Keratinocyte (primary cell): ENCODE measurements at places on chromosomes 11 and 22.
A peak's percentile ranks its signal among the peaks of the same experiment; 100 is the strongest.

GRCh38 chr11:97290464-97291041, 900.7 kb downstream of the JRKL start:
- DNase-seq: no peak

GRCh38 chr22:36816636-36817524, at the start of gene PVALB:
PVALB (minus strand) TSS chr22:36817035; CDS start chr22:36817005, 30 bp downstream.
- no peak for DNase-seq

GRCh38 chr11:106076919-106077608, at the start of gene KBTBD3:
KBTBD3 (minus strand) TSS chr11:106077347; CDS start chr11:106059097, 18,250 bp downstream.
- peak; percentile 81 for DNase-seq

GRCh38 chr11:64643256-64643881, 52.3 kb downstream of the SLC22A12 start:
- DNase-seq: no peak

DNA sequence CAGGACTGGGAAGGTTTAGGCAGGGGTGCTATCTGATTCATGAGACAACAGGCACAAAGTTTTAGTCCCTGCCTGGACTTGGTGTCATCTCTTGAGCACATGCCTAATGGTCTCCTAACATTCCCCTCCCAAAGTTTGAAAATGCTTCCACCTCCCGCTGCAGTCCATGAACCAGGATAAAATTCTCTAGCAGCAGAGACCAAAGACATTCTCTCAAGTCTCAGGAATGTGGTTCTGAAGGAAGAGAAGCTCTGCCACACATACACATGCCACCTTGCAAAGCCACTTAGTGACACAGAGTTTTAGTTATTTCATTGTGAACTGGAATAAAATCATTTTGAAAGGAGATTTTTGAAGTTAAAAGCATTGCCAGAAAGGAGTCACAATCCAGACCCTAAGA, 15.5 kb downstream of the OR51B6 start:
- DNase-seq: no peak

DNA sequence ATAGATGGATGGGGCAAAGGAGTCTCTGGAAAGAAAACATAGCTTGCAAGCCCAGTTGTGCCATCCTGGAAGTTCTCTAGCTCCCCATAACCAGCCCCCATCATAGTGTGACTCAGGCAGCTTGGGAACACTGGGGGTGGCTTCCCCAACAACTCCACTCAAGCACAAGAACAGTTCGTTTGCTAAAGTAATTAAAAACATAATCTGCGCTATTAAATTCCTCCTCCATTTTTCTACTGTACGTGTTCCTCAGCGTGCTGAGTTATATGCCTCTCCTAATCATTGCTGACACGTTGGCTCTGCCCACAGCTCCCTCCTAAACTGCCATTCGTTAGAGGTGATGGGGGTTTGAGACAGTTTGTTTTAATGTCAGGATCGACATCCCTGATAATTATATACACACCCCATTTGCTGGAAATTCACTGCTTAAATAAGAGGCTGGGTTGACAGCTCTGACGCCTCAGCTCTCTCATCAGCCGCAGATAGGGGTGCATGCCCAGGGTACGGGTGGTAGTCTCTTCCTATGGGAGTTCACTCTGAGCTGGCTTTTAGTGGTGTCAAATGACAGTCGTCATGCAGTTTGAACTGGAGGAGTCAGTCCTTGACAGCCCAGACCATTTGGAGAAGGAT, 59.5 kb upstream of the SEZ6L start:
- no peak for DNase-seq

DNA sequence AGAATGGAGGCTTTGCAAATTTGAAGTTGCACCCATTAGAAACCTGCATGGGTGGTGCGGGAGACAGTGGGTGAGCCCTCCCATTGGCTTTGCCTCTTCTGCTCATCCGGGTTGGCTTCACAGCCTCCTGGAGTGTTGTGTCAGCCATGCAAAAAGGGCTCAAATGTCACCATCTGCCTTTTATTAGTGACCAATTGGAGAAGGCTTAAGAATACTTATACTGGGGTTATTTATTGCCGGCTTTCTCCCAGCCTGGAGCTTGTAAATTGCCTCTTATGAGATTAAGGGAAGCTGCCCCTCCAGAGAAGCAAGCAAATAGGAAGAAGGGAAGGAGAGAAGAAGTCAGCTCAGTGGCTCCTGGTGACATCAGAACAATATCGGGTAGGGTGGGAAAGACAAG, 182.6 kb downstream of the ST3GAL4 start:
- no peak for DNase-seq

- DNase-seq: no peak
Observed at GRCh38 chr22:22151308-22151707, 93.3 kb upstream of the VPREB1 start.

DNA sequence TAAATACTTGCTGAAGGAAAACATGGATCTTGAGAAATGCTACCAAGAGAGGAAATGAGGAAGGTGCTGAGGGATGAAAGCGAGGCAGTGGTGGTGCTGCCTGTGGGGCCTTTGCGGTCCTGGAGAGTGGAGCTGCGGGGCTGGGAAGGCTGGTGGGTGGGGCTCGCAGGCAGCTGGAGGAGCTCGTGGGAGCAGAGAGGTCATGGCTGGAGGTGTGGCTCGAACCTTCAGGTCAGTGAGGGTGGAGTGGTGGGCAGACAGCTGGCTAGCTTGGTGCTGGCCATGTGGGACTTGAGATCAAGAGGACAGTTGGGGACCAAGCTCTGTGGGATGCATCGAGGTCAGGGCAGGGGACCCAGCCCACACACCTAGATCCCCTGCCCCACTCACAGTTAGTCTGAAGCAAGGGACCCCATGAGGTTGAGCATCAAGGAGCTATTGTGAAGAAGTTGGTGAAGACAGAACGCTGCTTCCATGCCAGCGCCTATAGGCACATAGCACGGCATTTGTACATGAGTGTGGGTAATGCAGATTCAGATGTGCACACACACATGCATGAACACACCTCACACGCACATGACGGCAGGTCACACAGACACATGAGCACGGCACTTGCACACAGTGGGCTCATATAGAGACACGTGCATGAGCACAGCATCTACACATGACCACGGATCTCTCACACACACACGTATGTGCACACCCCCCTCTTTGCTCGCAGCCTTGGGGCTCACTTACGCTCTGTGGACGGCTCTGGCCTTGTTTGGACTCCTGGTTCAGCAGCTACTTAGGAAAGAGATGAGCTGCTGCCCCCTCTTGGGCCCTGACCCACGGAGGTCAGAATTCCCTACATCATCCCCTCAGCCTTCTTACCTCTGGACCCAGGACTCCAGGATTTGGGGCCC, 30.4 kb downstream of the SHANK3 start:
- DNase-seq: no peak

DNA sequence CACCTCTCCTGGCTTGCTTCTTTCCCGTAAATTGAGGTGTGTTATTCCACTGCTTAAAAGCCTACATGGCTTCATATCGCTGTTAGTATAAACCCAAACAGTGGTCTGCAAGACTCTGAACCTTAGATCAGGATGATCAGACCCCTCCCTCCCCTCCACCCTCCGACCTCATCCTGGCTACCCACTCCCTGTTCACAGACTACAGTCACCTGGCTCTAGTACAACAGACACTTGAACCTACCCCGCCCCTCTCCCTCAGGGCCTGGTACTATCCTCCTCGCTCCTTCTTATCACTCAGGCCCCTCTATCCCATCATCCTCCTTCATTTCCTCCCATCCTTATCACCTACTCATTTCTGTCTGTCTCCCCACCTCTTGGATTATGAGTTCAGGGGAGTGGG, 20.1 kb downstream of the PTPRJ start:
- DNase-seq: no peak

DNA sequence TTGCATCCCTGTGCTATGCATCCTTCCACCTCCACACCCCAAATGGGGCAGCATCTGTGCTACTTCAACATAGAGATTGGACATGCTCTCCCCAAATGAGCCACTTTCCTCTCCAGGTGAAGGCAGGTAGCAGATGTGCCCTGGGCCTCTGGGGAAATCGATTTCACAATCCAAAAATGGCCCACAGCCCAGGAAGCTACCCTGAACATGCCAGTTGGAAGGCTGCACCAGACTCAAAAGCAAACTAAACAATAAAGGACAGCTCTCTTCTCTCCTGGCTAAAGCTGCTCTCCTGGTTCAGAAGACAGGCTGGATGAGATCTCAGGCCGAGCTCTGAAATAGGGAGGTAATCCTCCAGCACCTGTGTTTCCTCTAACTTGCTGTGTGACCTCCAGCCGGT, 19.7 kb downstream of the ISX start:
- DNase-seq: no peak

DNA sequence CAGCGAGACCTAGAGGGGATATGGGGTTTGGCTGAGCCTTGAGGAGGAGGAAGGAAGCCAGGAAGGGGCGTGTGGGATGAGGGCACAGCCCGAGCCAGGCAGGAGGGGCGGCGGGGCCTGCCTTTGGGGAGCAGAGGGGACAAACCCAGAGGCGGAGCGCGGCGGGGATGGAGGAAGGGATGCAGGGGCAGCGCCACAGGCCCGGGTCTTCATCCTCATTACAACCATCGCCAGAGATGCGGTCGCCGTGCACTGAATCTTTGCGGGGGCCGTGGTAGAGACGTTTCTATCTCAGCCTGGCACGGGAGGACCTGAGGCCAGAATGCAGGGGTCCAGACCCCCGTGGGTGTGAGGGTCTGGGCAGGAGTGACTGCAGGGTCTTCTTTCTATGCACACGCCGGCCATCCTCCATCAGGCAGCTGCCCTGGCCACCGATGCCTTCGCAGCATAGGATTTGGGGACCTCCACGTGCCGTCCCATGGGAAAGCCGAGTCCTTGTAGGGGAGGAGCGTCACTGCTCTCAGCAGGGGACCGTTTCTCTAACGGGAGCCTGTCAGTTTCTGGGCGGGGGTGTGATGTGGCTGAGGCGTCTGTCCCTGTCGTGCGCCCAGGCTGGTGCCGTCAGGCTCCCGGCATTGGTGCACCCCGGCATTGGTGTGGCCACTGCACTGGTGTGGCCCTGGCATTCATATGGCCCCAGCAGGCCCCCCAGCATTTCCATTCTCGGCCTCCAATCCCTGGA, 1267.9 kb downstream of the BRD1 start:
- no peak for DNase-seq

DNA sequence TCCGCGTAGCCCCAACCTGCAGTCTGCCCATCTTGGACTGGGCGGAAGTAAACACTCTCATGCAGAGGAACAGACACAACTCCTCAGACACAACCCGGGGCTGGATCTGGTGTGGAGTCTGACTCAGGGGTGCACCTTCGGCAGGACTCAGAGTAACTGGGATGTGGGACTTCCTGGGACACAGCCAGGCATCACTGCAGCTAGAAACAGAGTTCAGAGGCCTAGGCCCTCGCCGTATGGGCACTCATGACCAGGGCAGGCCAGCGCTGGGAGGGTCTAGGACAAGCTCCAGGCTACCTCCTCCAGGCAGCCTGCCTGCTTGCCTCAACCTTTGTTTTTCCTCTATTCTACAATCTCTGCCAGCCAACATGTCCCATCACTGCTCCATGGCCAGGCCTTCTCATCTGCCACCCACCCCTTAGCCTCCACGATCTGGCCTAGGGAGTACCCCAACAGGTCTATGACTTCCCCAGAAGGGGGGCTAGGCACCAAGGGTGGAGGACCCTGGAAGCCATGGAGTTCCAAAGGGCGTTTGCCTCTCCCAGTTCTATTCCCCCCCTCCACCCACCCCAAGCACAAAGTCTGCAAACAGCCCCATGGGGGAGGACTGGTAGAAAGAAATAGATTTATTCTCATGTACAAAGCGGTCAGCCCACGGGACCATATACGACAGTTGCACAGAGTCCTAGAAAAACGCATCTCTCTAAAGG, 98.5 kb downstream of the PDE2A start:
- DNase-seq: no peak

- no peak for DNase-seq
Observed at GRCh38 chr11:76314741-76315090, 66.2 kb downstream of the THAP12 start.

DNA sequence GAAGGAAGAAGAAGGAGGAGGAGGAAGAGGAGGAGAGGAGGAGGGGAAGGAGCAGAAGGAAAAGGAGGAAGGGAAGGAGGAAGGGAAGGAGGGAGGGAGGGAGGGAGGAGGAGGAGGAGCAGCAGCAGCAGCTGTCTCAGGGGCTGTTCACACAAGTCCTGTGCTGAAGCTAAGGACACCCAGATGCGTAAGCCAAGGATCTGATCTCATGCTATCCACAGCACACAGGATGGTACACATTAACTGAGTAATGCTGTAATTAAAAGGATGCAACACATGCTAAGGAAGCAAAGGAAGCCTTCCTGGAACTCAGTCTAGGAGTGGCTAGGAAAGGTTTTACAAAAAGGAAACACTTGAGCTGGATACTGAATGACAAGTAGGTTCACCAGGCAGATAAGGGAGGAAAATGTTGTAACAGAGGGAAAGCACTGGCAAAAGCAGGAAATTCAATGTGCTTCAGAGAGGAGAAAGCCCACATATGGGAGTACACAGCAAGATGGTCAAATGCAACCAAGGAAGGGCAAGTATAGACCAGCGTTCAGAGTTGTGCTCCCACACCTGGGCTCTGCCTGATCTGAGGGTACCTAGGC, 32.0 kb downstream of the TRIM66 start:
- DNase-seq: no peak

GRCh38 chr11:65983589-65983987, 18.4 kb downstream of the EIF1AD start:
- DNase-seq: no peak

GRCh38 chr11:15727520-15727914, 612.8 kb downstream of the INSC start:
- no peak for DNase-seq

- no peak for DNase-seq
Observed at GRCh38 chr11:8811571-8811970, 99.4 kb upstream of the AKIP1 start.

DNA sequence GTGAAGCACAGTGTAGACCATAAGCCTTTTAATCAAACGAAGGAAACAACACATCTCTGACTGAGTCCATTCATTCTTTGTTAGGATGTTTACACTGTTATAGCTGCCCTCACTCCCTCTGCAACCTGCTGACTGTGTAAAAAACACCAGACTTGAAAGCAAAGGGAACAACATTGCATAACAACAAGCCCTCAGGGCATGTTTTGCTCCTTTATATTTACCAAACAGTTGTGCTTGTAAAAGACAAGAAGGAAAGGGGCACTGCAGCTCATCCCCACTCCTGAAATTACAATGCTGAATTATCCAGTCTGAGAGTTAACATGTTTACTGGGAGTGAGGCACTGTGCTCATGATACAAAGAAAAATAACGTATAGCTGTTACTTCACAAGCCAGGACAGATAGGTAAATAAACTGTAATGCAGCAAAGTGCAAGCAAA, 46.4 kb downstream of the RAB30 start:
- DNase-seq: no peak

DNA sequence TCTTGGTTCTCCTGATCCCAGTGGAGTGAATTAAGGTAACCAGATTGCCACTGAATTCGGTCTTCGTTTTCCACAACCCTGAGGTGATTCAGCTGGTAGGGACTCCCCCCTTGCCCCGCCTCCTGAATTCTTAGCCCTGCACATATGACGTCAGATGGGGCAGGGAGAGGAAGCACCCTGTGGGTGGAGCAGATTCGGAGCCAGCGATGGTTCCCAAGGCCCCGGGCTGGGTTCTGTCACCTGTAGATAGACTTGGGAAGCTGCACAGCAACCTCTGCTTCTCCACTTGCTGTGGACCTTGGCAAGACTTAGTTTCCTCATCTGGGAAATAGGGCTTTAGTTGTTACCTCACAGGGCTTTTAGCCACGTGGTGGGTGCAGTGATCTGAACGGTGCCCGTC, 67.8 kb downstream of the CTTN start:
- DNase-seq: no peak
